Activated CD4-positive, alpha-beta memory T cell treated with anti-CD3 and anti-CD28 coated beads, Interleukin-2, amount 10 ng/mL, durations not matched to agents 7 days and 5 days (primary cell): ENCODE measurements at places on chromosomes 4 and X. TPM values are rescaled to one million over a fixed set of nuclear protein-coding genes. Genes with fewer than 3 reads are reported as not detected.

DNA sequence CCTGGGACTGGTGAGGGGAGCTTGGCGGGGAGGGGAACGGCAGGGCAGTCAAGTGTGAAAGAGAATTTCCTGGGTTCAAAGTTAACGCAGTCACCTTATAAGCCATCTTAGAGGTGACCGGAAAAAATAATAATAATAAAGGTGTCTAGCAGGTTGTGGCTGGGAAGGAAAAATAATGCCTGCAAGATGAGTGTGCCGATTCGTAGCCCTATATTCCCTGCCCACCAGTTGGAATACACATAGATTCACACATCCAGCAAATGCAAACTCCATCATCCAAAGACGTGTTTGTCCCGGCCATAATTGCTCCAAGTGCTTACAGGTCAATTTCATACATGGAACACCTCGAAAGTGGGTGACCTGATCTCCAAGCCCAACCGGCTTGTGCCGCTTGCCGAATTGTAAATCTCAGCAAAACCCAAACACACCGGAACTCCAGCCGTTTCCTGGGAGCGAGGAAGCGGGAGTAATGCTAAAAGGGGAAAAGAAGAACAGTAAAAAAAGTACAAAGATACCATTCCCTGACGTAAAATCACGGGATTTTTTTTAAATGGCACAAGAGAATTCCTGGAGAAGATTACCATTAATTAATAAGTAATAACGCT lies 1.3 kb upstream of the FAT1 start:
- no peak for DNase-seq

GRCh38 chr4:151865312-151865711 lies 104.5 kb upstream of the GATB start:
- DNase-seq: no peak

Gene LPAR4
- total RNA-seq: not detected

DNA sequence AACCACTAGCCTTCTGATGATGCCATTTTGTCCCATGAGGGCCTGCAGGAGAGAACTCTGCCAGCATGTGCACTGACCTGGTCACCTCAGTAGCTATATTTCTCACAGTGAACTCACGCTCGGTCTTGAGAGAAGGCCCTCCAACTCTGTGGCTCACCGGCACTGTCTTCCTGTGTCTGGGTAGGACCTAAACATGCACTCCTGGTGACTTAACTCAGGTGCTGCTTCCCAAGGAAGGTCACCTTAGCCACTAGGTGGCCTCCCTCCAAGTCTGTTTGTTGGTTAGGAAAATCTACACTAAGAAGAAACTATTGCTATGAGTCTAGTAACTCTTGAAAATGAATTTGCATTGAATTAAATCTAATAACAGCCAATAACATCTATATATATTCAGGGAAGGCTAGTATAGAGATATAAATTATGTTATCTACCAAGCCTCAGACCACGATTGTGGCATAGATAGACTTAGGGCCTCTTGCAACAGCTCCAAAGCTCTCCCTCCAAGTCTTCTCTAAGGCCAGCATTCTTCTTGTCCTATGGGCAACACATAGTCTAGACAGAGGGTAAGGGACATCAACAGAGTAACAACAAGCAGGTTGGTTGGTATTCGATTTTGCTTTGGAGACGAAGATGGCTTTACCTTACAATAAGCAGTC lies 24.7 kb downstream of the TLR10 start:
- DNase-seq: no peak

Gene PAK3
- 1.4 TPM for total RNA-seq

GRCh38 chrX:71366674-71367256 lies 608 bp downstream of the TAF1 start:
- peak; percentile 21 for DNase-seq

DNA sequence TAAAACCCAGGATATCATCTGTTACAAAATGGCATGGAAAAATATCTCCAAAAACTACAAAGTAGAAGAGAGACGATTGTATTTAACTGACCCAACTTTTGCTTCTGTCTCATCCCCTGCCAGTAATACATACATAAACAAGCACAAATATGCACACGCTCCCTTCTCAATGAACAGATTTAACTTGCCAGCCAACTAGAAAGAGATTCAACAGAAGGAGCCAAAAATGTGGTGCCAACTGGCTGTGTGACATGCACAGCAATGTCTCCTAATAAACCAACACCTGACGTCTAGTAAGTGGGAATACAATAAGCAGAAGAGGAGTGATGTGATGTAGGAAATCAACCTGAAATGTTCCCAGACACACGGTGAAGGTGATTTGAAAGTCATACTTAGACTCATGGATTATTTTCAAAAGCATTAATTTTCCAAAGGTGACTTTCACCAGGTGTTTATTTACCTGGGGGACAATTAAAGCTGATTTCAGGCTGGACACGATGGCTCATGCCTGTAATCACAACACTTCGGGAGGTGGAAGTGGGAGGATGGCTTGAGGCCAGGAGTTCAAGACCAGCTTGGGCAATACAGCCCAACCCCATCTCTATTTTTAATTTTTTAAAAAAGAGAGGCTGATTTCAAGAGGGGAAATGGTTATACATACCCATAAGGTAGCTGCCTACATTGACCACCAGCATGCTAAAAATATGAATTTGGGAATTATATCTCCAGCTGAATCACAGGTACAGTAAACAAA lies 33.7 kb downstream of the SH3RF1 start:
- no peak for DNase-seq

GRCh38 chr4:30769093-30769492 lies 48.9 kb downstream of the PCDH7 start:
- no peak for DNase-seq

Gene CPZ
- total RNA-seq: 0.48 TPM

GRCh38 chr4:40160258-40160657 lies 36.6 kb upstream of the RHOH start:
- no peak for DNase-seq

DNA sequence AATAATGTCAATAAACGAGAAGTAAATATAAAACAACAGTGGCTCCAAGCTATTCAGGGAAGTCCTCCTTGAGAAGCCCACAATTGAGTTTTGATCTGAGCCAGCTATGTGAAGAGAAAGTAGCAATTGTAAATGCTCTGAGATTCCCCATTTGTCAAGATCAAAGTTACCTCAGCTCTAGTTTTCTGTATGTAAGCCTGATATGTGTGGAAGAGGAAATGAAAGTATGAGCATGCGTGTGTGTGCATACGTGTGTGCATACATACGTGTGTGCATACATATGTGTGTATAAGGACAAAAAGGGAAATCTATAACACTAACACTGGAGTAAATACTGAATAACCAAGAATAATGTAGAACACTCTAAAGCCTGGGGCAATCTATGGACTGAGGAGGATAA lies 130.3 kb downstream of the SCFD2 start:
- no peak for DNase-seq

Gene GAB3
- total RNA-seq: 12.0 TPM

DNA sequence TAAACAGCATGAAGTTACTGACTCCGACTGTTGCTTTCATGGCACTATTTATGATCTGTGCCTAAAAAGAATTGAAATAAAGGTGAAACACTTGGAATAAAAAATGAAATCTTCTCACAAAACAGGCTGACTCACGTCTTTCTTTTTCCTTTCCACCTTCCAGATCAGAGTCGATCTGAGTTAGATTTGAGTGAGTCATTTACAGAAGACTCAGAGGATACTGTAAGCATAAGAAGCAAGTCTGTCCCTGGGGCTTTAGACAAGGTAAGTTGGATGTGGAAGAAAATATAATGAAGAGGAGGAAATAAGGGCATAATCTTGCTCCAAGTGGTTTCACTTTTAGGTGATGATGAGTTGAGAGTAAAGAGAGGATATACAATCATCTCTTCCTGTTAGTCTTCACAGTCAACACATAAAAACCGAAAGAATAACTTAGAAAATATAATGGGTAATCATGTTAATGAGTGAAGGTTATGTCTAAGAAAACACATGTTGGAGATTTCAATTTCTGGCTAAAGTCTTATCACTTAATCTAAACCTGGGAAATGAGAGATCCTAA lies 89.7 kb downstream of the SYTL5 start:
- DNase-seq: no peak

GRCh38 chr4:140335076-140335475 lies 38.4 kb upstream of the SCOC start:
- DNase-seq: no peak

Gene TENM3
- total RNA-seq: not detected

Gene HS3ST1
- total RNA-seq: not detected

DNA sequence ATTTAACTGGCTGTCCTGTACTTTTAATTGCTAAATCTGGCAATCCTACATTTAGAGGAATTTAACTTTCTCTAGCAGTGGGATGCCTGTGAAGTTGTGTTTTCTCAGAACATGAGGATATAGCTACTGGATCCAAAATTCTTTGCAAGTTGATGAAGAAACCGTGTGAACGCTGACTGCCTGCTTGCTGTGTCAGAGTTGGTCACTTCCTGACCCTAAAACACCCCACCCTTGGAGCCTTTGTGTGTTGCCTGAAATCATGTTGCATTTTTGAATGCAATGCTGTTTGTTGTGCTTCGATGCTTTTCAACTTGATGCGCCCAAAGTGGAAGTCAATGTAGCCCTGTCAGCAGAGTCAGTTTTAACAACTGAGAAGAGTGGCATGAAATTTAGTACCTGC lies 211.2 kb downstream of the ANK2 start:
- DNase-seq: no peak
